ENCODE measurements at places on chromosomes 12 and 14. TPM values are rescaled to one million over a fixed set of nuclear protein-coding genes. Genes with fewer than 3 reads are reported as not detected.

DNA sequence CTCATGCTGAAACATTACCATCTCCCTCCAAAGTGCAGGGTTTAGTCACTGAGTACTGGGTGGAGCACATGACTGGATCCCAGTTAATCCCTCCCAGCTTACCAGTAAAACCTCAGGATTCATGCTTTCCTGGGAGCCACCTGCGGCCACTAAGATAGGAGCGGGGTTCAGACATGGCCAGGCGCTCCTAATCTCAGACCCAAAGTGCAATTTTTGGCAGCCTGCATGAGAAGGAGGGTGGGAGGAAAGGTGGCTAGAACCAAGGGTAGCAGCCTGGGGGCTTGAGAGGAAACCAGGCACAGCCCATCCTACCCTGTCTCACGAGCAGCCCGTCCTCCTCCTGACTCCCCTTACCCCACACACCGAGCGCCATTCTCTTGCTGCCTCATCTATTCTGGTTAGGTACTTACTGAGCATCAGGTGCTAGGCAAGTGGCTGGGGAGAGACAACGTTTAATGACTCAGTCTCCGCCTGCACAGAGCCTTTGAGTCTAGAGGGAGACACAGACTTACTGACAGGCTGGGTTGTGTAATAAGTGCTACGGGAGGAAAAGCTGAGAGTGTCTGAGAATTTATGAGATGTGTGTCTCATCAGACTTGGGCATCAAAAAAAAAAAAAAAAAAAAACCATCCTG is 9.9 kb downstream of the GPRC5A start:
- peak; percentile 94 for DNase-seq

- DNase-seq, result no peak
Observed at GRCh38 chr12:49598527-49598926, 6.9 kb downstream of the FAM186B start.

GRCh38 chr14:34498684-34499412 is 36.8 kb upstream of the SPTSSA start:
- peak; percentile 15 for DNase-seq

Gene MDP1
- total RNA-seq, result 3.9 TPM

Gene CLEC1B
- 9.4 TPM for total RNA-seq

Gene PGAM5
- 23.4 TPM for total RNA-seq

DNA sequence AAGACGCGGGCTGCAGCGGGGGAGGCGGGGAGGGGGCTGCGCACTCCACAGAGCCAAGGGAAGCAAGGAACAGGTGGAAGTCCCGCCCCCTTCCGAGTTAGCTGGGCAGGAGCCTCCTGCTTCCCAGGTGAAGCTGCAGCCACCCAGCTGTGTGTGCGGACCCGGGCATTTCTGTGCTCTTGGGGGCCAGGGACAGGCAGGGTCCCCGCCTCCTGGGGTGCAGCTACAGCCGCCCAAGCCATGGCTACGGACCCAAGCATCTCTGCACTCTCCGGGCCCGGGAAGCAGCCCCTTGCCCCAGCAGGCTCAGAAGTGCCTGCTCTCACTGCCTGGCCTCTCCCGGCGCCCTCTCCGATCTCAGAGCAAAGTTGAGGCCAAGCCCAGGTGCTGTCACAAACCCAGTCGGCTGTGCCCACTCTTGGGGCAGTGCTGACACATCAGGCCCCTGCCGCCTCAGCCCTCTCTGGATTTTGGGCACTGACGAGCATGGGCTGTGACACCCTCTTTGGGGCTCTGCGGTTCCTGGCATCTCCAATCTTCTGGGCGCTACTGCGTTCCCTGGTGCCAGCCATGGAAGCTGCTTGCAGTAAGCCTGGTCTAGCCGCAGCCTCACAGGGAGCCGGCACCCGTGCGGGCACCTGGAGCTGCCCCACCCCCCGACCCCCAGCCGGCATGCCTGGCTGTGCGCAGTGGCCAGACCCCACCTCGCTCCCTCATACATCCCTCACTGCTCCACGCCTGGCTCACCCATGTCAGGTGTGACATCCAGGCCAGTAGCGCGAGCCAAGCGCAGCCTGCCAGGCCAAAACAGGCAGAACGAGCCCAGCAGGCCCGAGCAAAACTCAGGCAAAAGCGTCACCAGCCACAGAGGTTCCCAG is 8.5 kb upstream of the MGAT4C start:
- peak; percentile 19 for DNase-seq

- DNase-seq, result no peak
Observed at GRCh38 chr12:75854681-75855309, 176.8 kb downstream of the PHLDA1 start.

Gene CMA1
- total RNA-seq, result not detected

- no peak for DNase-seq
Observed at GRCh38 chr12:22333186-22333712, 1.3 kb downstream of the ST8SIA1 start.

DNA sequence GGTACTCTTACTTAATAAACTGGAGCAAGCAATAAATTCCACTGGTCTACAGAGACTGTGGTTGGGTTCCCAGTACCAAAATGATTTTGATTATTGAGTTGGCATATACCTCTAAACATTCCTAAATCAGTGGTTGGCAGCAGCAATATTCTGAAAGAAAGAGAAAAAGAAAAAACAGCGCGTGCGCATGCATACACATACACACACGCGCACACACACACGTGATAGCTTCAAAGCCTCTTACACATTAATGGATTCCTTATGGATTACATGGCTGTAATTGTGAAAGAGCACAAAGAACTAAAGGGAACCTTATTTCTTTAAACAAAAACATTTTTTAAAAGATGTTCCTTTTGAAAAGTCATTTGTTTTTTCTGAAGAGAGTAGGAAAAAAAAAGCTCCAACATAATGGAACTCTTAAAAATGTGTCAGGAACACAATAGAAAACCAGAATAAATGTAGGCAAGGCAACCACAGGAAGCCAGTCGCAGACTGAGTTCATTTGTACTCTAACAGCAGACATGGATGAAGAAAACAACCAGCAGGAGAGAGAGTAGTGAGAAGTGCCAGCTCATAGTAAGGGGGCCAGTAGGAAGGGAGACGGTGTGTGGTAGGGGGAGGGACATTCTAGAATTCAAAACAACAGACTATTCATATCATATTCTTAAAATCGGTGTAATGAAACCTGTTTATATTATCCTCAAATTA is 80.0 kb downstream of the DRAM1 start:
- no peak for DNase-seq

Gene HNF1A
- total RNA-seq, result 2.2 TPM

Data from umbilical cord (tissue), 2 donors.